ENCODE measurements at places on chromosomes 7 and 10. TPM values are rescaled to one million over a fixed set of nuclear protein-coding genes. Genes with fewer than 3 reads are reported as not detected.

PNLIP gene
- not detected for polyA plus RNA-seq

HOXA7 gene
- not detected for polyA plus RNA-seq

ANXA7 gene
- 26.2 TPM for polyA plus RNA-seq

CPA2 gene
- polyA plus RNA-seq: 0.41 TPM

PKD2L1 gene
- polyA plus RNA-seq: not detected

TMEM196 gene
- polyA plus RNA-seq: 30.3 TPM

PRXL2A gene
- polyA plus RNA-seq: 56.3 TPM

Measured in neural cell (in vitro differentiated cells).